Muscle of leg (tissue), 16 donors: ENCODE measurements at places on chromosomes 7 and 10.

GRCh38 chr7:157596881-157597280 lies 260.1 kb downstream of the DNAJB6 start:
- DNase-seq, result no peak

DNA sequence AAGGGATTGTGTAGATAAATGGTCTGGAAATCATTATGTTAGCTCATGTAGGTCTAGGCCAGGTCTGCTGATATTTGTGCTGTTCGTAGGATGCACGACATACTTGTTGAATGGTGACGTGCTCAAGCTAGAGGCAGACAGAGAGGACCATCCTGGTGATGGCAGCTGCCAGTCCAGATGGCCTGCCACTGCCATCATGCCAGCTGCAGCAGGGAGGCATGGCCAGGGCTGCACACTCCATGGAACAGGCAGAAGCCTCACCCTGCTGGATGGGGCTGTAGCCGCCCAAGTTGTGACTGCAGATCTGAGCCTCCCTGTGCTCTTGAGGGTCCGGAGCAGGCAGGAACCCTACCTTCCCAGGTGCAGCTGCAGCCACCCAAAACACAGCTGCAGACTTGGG lies 80.3 kb downstream of the SPDYE5 start:
- peak; percentile 28 for DNase-seq

DNA sequence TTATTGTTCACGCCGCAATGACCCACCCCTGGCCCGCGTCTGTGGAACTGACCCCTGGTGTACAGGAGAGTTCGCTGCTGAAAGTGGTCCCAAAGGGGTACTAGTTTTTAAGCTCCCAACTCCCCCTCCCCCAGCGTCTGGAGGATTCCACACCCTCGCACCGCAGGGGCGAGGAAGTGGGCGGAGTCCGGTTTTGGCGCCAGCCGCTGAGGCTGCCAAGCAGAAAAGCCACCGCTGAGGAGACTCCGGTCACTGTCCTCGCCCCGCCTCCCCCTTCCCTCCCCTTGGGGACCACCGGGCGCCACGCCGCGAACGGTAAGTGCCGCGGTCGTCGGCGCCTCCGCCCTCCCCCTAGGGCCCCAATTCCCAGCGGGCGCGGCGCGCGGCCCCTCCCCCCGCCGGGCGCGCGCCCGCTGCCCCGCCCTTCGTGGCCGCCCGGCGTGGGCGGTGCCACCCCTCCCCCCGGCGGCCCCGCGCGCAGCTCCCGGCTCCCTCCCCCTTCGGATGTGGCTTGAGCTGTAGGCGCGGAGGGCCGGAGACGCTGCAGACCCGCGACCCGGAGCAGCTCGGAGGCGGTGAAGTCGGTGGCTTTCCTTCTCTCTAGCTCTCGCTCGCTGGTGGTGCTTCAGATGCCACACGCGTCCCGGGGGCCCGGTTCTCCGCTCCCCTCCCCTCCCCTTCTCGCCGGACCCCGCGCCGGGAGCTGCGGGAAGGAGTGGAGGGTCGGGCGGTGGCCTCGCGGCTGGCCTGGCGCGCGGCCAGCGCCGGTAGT lies at the start of gene CBX3:
TSS of gene CBX3 (plus strand) at position 499 of the 772 bp plus-strand sequence. CDS start 1,254 bp downstream, outside the sequence.
- DNase-seq, result peak; percentile 91

DNA sequence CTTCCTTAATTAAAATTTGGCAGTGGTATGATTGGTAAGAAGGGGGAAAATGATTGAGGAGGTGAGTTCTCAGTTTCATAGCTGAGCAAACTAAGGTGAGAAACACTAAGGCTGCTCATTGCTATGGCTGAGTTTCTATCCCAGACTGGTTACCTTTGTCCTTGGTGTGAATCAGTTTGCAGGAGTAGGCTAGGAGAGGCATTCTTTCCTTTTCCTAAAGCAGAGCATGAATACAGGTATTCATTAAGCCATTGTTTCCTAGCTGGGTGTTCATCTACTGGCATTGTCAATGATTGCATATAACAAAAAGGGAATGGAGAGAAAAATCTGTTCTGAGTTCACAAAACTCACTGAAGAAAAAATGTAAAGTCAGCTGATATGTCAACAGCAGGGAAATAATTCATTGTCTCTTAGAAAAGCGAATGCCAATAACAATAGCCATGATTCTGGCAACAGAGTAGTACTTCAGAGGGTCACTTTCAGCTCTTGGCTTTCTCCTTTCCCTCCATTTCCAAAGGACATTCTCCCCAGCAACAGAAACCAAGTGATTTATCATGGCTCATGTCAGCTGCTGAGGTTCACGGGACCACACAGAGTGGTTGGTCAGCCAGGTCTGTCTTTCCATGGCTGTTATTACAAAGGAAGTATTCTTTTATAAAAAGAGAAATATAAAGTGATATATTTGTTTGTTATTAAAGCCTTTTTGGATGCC lies 234.0 kb downstream of the BICC1 start:
- DNase-seq, result peak; percentile 69

GRCh38 chr10:91251430-91252056 lies 31.1 kb downstream of the PCGF5 start:
- DNase-seq, result peak; percentile 75

- no peak for DNase-seq
These were observed 40.5 kb downstream of the ENTPD1 start for GRCh38 chr10:95796504-95796903.

GRCh38 chr7:36192053-36192824 lies 39.2 kb downstream of the EEPD1 start:
- DNase-seq, result peak; percentile 80

- DNase-seq, result peak; percentile 57
These were observed 52.3 kb upstream of the TMEM229A start for GRCh38 chr7:124085179-124085578.

- DNase-seq, result no peak
These were observed 393.4 kb upstream of the SORCS1 start for GRCh38 chr10:107557916-107558315.

DNA sequence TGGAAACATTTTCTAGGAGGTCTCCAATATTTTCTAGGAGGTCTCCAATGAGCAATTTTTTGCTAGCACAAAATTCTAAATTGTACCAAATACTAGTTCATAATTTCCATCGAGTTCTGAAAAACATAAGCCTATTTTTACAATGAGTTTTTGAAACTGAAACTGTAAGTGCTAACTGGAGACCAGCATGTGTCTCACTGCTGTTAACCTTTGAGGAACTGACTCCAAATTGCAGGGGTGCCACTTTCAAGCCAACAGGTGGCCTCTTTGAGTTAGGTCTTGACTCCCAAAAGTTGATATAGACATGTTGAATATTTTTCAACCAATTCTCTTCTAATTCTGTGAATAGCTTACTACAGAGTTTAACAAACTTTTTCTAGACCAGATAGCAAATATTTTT lies 58.8 kb downstream of the CAV1 start:
- peak; percentile 49 for DNase-seq

- no peak for DNase-seq
These were observed 28.7 kb downstream of the CFAP46 start for GRCh38 chr10:132913559-132914115.

GRCh38 chr7:134770676-134771075 lies 8.8 kb upstream of the CALD1 start:
- no peak for DNase-seq

GRCh38 chr10:114349522-114350215 lies 54.6 kb downstream of the AFAP1L2 start:
- peak; percentile 93 for DNase-seq

GRCh38 chr7:28036696-28037095 lies 143.9 kb downstream of the JAZF1 start:
- no peak for DNase-seq

DNA sequence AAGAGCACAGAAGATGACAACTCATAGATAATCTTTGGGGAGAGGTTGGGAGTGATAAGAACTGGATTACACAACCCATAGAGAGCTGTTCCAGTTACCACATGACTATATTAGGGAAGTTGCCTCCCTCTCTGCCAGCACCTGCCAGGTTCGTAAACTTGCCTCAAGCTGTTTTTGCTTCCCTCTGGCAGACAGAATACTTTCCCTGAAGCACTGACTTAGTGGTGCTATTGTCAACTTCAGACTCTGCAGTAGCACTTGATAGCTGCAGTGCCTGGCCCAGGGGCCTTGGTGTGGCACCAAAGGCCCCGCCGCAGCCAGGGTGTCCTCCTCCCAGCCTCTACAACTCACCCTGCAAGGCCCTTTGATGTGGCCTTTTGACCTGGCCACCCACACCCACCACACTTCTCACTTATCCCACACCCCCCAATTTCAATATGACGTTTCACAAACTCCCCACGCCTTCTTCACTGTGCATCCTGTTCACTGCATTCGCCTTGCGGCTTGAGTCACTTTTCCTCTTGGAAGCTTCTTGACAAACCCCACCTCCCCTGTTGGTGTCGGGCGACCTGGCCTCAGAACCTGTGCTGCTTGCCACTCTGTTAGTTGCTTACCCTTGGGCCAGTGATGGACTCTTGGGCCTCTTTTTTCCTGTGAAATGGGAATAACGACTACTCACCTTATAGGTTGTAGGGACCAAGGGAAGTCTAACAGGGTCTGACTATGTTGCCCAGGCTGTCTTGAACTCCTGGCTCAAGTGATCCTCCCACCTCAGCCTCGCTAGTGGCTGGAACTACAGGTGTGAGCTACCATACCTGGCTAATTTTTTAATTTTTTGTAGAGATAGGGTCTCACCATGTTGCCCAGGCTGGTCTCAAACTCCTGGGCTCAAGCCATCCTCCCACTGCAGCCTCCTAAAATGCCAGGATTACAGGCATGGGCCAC lies 50.2 kb upstream of the PODXL start:
- no peak for DNase-seq

- DNase-seq, result no peak
These were observed 42.1 kb downstream of the FOXL3 start for GRCh38 chr7:332020-332517.

GRCh38 chr10:54469587-54470323 lies 331.3 kb downstream of the PCDH15 start:
- no peak for DNase-seq

DNA sequence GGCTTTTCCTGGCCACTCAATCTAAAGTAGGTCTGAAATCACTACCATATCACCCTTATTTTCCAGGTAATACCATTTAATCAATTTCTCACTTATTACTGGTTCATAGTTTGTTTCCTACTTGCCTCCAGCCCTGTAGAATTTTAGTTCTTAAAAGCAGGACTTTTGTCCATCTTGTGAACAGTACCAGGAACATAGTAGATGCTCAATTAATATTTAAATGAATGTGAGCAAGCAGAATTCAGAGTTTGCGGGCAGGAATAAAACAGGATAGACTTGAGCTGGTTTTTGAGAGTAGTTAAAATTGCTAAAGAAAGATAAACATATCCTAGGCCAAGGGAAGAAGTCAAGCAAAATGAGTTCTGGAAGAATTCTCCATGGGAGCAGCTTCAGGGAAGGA lies 77.9 kb downstream of the ANK3 start:
- no peak for DNase-seq

DNA sequence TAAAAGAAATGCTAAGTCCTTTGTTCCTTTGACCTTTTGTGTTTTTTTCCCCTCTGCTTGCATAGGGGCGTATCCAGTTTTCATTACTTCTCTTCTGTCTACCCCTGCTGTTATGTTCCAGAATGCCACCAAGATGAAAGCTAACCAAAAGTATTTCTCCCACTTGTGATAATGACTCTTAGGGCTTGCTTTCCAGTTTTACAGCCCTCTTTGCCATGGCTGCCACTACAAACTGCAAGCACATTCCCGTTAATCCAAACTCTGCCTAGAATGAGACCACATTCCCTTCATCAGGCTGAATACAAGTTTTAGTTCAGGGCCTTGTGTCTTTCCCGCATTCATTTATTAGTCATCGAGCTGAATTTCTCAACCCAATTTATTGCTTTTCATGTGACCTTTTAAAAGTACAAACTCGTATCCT lies 23.6 kb upstream of the CD36 start:
- DNase-seq, result no peak

DNA sequence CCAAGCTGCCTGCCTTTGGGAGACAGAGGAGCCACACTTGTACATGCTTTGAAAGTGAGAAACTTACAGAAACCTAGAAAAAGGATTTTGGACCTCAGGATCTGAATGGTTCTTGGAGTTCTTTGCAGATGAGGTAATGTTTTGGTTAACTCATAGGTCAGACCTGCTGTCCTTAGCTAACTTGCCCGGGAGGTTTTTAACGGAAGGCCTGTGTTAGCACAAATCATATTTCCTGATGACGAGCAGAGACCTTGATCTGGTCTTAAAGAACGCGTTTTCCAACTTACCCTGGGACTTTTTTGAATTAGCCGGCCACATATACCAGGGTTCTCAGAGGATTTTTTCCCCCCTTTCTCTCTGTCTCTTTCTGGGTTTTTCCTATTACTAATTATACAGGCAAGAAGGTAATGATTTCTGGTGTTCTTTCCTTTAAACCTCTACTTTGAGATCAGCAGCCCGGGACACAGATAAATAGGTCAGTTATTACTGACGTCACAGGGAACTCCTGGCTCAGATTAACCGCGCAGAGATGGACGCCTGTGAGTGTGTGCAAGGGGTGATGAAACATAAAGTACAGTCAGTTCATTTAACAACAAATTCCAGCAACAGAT lies 101.7 kb upstream of the KLF6 start:
- peak; percentile 89 for DNase-seq

DNA sequence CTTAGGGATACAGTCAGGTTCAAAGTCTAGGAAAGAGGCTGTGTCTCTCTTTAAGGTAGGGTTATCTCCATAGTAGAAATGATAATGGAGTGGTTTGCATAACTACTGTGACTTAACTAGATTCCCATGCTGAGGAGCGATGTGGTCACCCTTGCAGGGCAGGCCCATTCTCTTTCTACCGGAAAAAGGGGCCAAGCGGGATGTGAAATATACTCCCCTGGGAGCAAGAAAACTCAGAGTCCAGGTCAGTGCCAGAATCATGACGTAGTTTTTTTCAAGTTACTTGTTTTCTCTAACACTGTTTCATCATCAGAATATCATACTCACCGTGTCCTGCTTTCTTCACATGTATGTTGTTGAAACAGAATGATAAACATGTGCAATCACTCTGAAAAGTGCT lies 649.0 kb upstream of the ANKRD30A start:
- DNase-seq, result no peak

GRCh38 chr10:88346144-88346977 lies 236.8 kb downstream of the RNLS start:
- DNase-seq, result no peak

GRCh38 chr10:126270111-126270510 lies 118.2 kb downstream of the ADAM12 start:
- DNase-seq, result no peak

DNA sequence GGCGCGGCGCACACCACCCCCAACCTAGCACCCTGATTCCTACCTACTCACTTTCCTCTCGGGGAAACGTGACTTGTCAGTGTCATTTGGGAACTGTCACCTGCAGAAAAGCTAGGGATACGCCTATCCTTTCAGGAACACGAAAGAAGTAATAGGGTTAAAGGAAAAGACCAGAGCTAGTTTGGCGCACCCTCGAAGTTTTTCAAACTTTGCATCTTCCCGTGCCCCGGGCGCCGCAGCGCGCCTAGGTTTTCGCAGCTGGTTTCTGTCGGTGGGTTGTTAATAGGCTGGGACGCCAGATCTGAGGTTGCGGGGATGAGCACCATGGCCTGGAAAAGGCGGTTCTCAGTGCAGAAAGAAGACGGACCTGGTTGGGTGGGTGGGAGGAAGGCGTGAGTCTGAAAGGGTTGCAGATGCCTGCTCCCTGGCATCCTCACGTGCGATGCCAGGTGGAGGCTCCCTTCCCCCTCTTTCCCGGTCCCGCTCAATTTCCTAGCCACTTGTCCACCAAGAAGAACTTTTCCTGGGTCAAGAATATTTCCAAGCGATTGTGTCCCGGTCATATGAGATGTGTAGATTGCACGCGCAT lies 568 bp upstream of the MEOX2 start:
- DNase-seq, result peak; percentile 59

GRCh38 chr10:7318836-7319235 lies 92.0 kb downstream of the SFMBT2 start:
- no peak for DNase-seq

GRCh38 chr10:124107072-124107471 lies 13.7 kb upstream of the CHST15 start:
- DNase-seq, result no peak
